ENCODE measurements at places on chromosomes 11 and 22. TPM values are rescaled to one million over a fixed set of nuclear protein-coding genes. Genes with fewer than 3 reads are reported as not detected.
A peak's percentile ranks its signal among the peaks of the same experiment; 100 is the strongest.

The UPK3A gene
- 0.15 TPM for polyA plus RNA-seq

DNA sequence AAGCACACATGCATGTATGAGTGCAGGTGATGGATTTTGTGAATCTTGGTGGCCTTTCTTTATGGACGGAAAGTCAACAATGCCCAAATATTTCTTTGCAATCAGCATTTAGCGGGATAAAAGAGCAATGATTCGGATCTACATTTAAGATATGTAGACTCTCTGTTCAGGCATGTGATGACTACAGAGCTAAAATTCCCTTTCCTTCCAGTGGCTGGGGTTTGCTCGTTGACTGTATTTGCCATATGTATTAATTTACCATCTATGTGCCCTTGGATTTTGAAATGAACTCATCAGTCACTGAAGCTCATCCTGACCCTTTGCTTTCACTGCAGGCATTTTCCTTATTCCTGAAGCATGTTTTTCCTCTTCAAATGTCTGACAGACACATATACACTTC, 13.6 kb downstream of the BLID start:
- DNase-seq, result no peak

DNA sequence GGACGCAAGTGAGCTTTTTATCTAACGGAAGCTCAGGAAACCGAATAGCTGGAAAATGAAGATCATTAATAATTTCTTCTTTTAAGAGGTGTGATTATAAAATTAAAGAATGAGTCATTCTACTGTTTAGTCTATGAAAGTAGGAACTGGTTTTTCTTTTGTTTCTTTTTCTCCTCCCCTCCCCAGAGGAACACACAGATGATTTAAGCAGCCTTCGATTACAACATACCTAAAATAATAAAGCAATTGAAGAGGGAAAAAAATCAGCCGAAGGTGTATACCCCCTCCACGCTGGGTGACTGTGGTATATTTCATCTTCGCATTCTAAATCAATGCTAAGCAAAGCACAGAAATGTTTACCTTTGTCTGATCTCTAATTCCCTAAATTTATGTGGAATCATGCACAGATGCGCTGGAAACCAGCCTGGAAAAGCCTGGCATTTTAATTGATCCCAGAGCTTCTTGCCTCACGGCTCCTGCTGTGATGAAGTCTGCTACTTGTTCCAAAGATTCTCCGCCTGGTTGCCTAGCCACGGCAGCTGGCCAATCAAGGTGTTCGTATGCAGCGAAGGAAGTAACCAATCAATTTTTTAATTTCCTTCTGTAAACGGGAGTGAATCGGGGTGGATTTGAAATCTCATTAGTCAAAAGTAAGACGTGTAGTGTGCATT, 133.9 kb downstream of the FANCF start:
- no peak for DNase-seq

- no peak for DNase-seq
Observed at GRCh38 chr11:89405629-89406028, 85.5 kb downstream of the NOX4 start.

The MPZL3 gene
- 6.1 TPM for polyA plus RNA-seq

- DNase-seq, result no peak
Observed at GRCh38 chr11:46520971-46521745, 72.7 kb downstream of the AMBRA1 start.

DNA sequence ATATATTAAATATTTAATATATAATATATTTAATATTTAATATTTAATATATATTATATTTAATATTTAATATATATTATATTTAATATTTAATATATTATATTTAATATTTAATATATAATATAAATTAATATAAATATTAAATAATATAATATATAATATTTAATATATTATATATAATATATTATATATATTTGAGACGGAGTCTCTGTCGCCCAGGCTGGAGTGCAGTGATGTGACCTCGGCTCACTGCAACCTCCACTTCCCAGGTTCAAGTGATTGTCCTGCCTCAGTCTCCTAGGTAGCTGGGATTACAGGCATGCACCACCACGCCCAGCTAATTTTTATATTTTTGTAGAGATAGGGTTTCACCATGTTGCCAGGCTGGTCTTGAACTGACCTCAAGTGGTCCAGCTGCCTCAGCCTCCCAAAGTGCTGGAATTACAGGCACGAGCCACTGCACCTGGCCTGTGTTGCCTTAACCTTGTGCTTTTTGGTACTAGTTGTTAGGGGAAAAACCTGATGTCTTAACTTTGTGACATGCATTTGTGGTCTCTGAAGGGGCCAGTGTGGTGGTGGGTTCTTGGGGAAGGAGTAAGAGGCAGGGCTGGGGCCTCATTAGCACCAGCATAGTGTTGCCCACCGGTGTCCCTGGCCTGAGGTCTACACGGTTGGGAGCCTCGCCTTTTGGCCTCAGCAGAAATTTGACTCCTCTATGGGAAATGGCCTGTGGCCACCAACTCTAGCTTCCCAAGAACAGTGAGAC, 16.6 kb downstream of the SEC14L3 start:
- no peak for DNase-seq

- DNase-seq, result no peak
Observed at GRCh38 chr11:73746701-73747100, 14.2 kb downstream of the RAB6A start.

GRCh38 chr22:24214467-24215285, 30.2 kb downstream of the GGT5 start:
- DNase-seq, result no peak

The TOLLIP gene
- polyA plus RNA-seq, result 36.0 TPM

- DNase-seq, result no peak
Observed at GRCh38 chr11:117096201-117096991, 1.8 kb downstream of the SIK3 start.

GRCh38 chr11:12746593-12747097, 72.4 kb downstream of the TEAD1 start:
- DNase-seq, result peak; percentile 86

GRCh38 chr22:39123751-39124581, 26.9 kb downstream of the APOBEC3H start:
- no peak for DNase-seq

The MAPK8IP2 gene
- 0.57 TPM for polyA plus RNA-seq

DNA sequence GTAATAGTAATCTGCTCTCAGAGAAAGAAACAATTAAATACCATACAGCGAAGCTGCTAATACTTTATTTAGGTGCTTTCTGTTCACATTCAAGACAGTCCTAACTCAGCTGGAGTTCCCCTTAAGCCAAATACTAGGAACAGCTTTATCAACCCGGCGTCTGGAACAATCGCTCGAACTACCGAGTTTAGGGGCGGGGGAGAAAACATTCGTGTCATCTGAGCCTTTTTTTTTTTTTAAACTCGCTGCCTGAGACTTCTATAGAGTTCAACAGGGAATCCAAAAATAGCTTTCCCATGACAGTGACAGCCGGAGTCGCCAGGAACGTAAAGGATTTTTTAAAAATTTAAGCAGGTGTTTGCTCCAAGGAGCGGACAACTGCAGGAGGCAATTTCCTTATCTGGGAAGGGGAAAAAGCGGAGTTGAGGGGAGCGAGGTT, 852 bp downstream of the TRAF6 start:
- peak; percentile 23 for DNase-seq

DNA sequence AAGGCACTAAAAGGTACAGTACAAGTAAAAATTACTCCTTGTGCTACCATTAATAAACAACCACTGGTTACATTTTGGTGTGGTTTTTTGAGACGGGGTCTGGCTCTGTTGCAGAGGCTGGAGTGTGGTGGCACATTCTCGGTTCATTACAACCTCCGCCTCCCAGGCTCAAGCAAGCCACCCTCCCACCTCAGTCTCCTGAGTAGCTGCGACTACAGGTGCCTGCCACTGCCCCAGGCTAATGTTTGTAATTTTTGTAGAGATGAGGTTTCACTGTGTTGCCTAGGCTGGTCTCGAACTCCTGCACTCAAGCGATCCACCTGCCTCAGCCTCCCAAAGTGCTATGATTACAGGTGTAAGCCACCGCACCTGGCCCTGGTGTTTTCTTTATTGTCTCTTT, 20.8 kb downstream of the TAF1D start:
- no peak for DNase-seq

DNA sequence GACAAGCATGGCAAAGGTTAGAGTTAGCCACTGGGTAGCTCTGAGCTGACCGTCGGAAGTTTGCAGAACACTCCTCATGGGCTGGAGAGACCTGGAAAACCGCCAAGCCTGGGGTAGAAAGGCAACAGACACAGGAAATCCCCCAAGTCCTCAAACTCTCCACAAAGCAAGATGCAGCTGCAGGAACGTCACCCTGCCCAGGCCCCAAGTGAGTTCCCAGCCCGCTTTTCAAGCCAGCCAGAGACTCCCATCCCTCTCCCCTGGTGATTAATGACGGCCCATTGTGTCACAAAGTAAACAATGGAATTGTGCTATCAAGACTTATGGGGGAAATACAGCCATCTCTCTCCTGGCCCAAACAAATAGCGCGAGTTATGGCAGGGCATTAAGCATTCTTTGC, 633.0 kb downstream of the TBC1D22A start:
- peak; percentile 21 for DNase-seq

DNA sequence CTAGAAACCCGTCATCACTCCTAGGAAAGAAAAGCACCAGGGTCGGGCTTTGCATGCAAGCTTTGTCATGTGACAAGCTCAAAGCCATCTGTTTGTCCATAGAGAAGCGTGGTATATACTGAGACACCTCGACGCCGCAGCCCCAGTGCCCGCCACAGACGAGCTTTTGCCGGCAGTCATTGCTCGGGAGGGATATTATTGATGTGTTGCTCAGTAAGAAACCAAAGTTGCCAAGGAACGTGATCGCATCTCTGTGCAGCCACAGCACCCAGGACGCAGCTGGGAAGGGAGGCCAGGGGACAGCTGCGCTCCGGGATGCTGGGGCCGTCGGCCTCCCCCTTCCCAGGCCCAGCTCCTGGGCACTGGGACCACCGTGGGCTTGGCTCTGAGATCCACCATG, 89.5 kb upstream of the KCNQ1OT1 start:
- DNase-seq, result no peak

DNA sequence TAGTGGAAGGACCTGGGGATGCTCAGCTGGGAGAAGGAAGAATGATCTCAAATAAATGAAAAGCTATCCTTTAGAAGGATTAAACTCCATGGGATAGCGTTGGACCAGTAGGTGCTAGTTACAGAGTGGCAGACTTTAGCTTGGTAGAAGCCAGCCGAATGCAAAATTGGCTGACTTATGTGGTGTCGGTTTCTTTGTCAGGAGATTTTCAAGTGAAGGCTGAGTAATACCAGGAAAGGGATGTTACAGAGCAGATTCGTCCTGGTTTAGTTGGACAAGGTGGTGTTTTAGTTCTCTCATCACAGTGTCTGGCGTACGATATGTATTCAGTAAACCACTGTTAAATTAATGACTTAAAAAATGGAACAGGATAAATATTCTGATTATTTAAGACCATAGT, 26.0 kb downstream of the FDX1 start:
- DNase-seq, result no peak

The NNMT gene
- polyA plus RNA-seq, result 0.18 TPM

GRCh38 chr11:119599864-119600541, 129.0 kb downstream of the NECTIN1 start:
- no peak for DNase-seq

- DNase-seq, result no peak
Observed at GRCh38 chr22:23243006-23243573, 62.8 kb downstream of the BCR start.

DNA sequence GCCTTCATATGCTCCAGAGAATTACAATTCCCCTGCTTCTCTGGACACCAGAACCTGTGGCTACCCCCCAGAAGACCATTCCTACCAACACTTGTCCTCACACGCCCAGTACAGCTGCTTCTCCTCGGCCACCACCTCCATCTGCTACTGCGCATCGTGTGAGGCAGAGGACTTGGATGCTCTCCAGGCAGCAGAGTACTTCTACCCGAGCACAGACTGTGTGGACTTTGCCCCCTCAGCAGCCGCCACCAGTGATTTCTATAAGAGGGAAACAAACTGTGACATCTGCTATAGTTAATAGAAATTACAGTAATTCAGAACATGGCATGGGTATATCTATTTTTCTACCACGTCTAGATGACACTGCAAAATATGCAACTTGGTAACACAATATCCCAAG, 9.8 kb downstream of the POU2AF3 start:
- no peak for DNase-seq

GRCh38 chr11:61680622-61681221, 531 bp downstream of the DAGLA start:
- no peak for DNase-seq

The GGTLC2 gene
- not detected for polyA plus RNA-seq

GRCh38 chr22:26674211-26675190, 17.1 kb downstream of the MIAT start:
- no peak for DNase-seq

- no peak for DNase-seq
Observed at GRCh38 chr11:134841411-134841810, 429.4 kb upstream of the B3GAT1 start.

GRCh38 chr11:114155116-114155515, 95.6 kb downstream of the ZBTB16 start:
- DNase-seq, result no peak

DNA sequence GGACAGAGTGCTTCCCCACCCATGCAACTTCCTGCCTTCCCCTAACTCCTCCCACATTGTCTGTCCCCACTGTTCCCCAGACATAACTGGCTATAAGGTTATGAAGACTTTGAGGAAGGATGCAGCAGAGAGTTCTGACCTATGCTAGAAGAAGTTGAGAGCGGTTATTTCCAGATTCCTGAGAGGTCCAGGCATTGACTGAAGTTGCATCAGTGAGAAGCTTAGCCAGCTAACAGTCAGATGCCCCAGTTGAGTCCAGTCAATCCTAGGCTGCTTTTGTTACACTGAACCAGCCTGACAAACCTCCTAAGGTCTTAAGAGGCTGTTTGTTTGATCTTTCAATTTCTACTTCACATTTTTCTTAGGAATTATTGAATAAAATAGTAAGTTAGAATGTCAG, 937.9 kb upstream of the CCDC90B start:
- no peak for DNase-seq

DNA sequence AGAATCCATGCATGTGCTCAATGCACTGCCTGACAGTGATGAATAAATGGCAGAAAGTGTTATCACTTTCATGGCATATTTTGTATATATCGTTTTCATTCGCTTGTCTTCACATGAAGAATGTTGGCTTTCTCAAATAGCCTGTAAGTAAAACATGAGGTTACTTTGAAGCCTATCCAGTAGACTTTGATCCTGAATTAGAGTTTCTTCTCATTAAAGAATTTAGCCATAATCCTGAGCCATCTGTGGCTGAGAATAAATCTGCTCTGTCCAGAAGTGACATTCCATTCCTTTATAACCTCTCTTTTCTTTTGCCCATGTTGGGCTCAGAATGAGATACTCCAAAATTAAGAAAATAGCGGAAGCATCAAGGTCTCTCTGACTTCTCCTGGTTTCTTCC, 1071.7 kb upstream of the TENM4 start:
- no peak for DNase-seq

GRCh38 chr11:76863196-76863777, 2.6 kb downstream of the ACER3 start:
- DNase-seq, result no peak

Data from right renal cortex interstitium (tissue), 3 donors.